ENCODE measurements at places on chromosomes 13 and 19. TPM values are rescaled to one million over a fixed set of nuclear protein-coding genes. Genes with fewer than 3 reads are reported as not detected.

DNA sequence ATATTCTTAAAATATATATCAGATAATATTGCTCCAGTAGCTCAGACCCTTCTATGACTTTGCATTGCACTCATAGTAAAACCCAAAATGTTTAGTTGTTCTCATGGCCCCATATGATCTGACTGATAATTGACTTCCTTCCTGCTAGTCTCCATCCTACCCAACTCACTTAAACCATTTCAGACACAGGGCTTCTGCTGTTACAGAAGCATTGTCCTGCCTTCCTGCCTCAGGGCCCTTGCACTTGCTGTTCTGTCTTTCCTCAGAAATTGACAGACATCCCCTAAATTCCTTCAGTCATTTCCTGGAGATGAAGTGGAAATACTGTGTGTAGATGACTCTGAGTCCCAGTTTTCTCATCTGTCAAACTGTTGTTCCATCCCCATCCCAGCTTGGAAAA, 19.7 kb downstream of the FBXL12 start:
- no peak for DNase-seq

CYP4F3 gene
- 4.7 TPM for polyA plus RNA-seq

- DNase-seq = no peak
These were observed 189.1 kb downstream of the GGACT start for GRCh38 chr13:100399455-100399854.

SHISA2 gene
- 4.1 TPM for polyA plus RNA-seq

DNA sequence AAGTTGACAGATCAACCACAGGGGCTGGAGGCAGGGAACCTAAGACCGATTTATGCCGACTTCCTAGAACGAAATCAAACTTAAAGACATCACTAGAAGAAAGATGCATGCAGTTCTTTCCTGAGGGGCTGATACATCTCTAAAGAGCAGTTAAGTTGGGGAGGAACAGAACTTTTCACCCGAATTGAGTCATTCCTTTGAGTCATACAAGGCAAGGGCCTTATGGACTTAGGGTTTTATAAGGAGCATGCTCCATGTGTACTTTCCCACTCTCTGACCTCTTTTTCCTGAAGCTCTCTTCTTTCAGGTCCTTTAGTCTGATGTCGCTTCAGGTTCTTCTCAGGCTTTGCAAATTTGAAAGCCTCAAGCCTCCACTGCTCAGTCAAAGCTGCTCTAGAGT, 7.9 kb upstream of the FBXL3 start:
- no peak for DNase-seq

DNA sequence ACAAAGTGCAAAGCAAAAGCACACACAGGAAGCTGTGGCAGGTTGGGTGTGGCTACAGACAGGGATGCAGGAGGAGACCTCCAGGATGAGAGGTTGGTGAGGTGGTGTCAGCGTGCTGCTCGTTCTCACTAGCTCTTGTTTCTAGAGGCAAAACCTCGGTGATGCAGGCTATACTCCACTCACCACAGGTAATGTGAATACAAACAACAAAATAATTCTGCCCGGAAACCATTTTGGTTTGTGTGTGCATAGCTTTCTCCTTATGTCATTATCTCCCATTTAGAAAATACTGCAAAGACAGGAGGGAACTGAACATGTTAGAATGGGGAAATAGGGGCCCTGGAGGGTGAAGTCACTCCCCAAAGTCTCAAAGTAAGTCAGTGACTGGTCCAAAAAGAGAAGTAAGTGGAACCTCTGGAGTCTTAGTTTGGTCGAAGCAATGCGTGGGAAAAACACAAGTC, 9.4 kb downstream of the LCP1 start:
- peak; percentile 47 for DNase-seq

DNA sequence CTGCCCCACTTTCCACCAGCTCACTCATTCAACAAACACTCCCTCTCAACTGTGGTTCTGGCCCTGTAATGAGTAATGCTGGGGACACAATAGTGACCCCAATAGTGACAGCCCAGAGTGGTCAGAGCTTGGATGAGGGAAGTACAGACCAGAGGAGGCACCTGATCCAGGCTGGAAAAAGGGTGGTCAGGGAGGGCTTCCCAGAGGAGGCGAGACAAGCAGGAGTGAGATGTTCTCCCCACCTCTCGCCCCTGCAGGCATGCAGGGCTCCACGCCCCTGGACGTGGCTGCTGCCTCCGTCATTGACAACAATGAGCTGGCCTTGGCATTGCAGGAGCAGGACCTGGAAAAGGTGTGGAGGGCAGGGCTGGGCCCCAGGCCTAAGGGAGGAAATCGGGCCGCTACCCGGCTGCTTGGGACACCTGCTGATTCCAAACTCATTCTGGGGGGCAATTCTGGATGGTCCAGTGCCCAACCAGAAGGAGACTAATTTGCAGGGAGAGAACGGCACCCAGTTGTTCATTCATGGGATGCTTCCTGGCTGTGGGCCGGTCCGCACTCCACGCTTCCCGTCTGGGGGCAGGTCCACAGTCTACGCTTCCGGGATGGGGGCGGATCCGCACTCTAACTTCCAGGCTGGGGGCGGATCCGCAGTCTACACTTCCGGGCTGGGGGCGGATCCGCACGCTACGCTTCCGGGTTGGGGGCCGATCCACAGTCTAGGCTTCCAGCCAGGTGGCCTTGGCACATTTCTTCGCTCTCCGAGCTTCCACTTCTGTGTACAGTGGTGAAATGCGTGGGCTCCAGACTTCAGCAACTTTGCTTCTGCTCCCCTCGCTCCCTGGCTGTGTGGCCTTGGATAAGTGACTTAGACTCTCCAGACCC, 63.4 kb downstream of the RYR1 start:
- DNase-seq = no peak

DNA sequence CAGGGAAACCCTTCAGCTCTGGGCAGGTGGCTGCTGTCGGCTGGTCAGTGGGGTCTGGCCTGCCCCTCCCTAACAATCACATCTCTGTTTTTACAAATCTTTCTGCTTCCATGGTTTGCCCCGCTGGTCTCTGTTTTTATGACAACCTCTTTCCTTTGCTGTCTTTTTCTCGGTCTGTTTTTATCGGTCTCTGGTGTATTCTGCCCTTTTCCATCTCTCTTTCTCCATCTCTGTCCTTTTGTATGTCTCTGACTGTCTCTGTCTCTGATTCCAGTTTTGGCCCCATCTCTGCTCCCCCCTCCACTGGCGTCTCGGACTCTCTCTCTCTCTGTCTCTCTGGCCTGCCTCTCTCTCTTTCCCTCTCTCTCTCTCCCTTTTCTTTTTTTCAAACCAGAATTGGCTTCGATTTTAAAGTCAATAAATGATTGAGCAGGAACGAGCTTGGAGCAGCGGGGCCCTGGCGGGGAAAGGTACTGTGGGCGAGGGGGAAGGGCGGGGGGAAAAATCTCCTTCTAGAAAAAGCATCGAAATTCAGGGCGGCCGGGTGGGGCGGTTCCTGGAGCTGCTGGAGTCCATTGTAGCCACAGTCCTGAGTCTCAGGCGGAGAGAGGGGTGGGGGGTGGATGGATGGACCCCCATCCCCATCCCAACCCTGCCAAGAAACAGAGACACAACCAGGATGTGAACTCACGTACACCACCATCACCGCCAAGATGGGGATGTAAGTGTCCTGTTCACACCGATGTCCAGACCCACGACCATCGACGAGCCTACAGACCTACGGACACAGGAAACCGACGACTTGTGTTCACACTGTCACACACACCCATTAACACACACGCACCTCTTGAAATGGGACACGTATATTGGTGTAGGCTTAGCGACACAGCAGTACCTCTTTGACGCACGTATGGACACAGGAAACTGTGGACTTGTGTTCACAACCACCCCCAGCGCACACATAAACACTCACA, 3.0 kb downstream of the NFIX start:
- no peak for DNase-seq

GRCh38 chr19:20503476-20503875, 62.1 kb downstream of the ZNF737 start:
- DNase-seq = no peak

IFNL3 gene
- not detected for polyA plus RNA-seq

GRCh38 chr13:113369189-113369588, 5.3 kb upstream of the GRTP1 start:
- DNase-seq = no peak

DNA sequence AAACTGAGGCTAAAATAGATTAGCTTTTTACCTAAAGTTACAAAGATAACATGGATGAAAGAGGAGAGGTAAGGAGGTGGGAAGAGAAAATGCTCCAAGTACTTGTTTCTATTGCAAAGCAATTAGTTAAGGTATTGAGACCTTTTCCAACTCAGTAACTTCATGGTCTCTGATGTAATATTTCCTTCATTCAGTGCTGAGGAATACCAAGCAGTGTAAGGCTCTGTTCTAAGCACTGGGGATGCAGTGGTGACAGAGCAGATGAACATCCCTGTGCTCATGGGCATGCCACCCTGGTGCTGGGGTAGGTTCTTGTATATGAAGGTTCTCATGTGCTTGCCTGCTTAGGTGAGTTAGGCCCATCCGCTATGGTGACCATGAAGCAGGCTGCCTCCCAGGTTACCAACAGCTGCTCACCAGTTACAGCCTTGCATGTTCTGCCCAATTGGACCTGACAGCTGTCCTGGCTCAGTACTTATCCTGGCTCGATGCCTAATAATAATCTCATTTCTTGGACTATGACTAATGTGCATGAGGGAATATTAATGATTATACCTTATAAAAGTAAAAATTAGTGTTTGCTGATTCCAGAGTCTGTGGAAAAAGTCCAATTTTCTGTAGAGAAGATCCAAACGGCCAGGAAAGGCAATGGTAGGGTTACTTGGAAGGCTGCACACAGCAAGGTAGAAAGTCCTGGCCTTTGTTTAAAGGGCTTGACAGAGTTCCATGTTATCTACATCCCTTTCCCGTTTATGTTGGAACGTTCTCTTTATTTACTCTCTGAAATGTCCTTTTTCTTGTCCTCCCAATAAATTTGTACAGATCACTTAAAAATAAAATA, 48.3 kb downstream of the LATS2 start:
- DNase-seq = no peak

GRCh38 chr19:49327878-49328544, 3.0 kb upstream of the SLC6A16 start:
- no peak for DNase-seq

DNA sequence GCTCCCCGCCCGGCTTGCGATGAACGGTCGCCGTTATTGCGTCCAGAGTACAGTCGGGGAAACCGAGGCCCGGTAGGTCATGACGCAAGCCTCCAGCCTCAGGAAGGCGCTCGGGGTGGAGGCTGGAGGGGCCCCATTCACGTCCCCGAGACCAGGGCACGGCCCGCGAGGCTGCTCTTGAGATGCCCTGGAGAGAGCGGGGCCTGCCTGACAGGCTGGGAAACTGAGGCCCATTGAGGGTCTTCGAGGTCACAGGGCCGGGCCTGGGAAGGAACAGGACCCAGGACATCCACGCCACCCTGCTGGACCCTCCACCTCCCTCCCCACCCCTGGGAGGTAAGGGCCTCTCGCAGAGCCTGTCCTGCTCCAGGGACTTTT, 367 bp downstream of the NDUFS7 start:
- DNase-seq = no peak

CILP2 gene
- 0.09 TPM for polyA plus RNA-seq

GRCh38 chr19:57888560-57889231, at the start of gene ZNF814:
ZNF814 (minus strand) TSS chr19:57889037; CDS start chr19:57888802, 235 bp downstream.
- peak; percentile 95 for DNase-seq

DNA sequence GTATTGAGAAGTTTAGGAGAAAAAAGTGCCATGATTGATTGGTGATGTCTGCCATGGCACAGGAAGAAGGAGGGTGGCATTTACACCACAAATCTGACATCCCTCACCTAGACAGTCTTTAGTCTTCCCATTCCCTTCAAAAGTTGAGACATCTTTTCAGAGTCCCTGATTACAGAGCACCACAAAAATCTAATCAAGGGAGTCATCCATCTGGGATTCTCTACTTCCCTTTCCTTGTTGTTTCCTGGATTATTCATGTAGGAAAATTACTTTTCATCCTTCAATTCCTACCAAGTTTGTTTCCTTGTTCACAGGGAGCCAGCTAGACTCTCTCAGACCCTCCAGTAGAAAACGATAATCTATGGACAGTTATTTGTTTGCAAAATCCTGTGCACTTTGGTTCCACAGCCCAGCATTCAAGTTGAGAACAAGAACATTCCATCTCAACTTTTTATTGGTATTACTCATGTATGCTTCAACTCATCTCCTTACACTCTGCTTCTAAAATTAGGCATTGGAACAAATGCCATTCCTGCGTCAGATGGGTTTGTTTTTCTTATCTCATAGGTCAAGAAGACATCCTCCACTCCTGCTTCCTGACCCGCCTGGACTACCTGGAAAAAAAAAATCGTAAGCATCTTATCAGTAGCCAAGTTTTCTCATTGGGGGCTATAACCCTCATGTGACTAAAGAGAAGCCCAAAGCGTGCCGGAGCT, 259.9 kb downstream of the FOXO1 start:
- DNase-seq = no peak

- DNase-seq = no peak
These were observed 32.6 kb upstream of the SPACA7 start for GRCh38 chr13:112343591-112343990.

DNA sequence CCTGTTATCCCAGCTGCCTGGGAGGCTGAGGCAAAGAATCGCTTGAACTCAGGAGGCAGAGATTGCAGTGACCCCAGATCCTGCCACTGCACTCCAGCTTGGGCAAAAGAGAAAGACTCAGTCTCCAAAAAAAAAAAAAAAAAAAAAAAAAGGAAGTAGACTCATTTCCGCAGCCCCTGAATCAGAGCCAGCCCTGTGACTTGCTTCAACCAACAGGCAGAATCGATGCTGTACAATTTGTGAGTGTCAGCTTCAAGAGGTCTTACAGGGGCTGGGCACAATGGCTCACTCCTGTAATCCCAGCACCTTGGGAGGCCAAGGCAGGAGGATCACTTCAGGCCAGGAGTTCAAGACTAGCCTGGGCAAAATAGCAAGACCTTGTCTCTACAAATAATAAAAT, 12.8 kb downstream of the ANKRD27 start:
- DNase-seq = no peak

SLC6A16 gene
- 0.34 TPM for polyA plus RNA-seq

GRCh38 chr19:4986471-4986891, 17.6 kb downstream of the KDM4B start:
- no peak for DNase-seq

LILRB1 gene
- polyA plus RNA-seq = 0.45 TPM

GRCh38 chr19:37506387-37507166, at the start of gene ZNF793:
ZNF793 (plus strand) TSS chr19:37506939; CDS start chr19:37523440, 16,501 bp downstream.
- DNase-seq = peak; percentile 96

DNA sequence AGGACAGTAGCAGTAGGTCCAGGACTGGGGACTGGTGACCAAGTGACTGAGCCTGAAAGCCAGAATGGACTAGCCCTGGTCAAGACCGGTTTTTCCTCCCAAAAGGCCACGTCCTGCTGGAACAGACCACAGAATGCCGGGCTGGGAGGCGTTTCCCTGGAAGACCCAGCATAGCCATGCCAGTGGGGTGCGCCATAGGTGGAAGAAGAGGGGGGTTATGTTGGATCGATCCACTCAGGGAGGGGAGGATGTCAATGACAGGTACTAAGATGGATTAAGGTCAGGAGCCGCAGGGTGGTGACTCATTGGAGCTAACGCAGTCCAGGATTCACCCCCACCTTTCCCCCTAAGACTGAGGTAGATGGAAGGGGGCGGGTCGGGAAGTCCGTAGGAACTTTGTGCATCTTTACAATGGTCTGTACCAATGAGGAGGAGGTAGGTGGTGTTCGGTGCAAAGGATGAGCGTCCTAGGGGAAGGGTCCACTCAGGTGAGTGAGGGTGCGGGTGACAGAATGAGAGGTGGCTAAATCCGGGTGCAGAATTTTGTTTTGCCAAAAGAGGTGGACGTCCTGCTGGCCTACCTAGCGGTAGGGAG, 21.0 kb downstream of the VASP start:
- DNase-seq = no peak

Data from small intestine (tissue), 16 donors.